ENCODE measurements at places on chromosomes 6 and 20.

- no peak for DNase-seq
Measured at GRCh38 chr6:13429406-13429753, 58.0 kb downstream of the GFOD1 start.

- no peak for DNase-seq
Measured at GRCh38 chr6:164010441-164011103, 596.1 kb downstream of the QKI start.

DNA sequence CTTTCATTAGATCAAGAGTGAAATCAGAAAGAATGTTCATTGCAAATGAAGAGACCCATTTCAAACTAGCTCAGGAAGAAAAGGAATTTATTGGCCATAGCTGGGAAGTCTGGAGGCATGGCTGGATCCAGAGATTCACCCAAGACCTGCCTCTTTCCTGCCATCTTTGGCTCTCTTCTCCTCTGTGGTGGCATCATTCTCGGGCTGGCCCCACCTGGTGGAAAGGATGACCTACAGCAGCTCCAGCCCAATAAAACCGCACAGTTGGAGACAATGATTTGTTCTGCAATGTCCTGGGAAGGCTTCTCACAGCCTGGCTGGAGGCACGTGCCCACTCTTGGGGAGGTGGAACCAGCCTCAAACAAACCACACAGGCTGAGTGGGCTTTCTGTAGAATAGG lies 18.1 kb upstream of the FERMT1 start:
- no peak for DNase-seq

DNA sequence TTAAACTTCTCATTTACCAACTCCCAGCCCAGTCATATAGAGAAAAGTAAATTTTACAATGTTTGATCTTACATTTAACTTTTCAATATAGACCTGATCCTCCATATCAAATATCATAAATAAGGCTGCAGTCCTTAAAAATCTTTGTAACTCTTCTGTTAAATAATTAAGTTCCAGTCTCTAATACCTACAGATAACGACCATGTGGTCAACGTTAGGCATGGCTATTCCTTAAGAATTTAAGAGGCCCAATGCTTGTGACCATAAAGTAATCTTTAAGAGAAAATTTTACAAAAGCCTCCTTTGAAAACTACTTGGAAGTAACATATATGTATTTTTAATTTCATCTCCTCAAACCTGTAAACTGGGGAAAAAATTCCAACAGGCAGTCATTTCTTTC lies 1.6 kb downstream of the FBXO5 start:
- no peak for DNase-seq

GRCh38 chr6:1164600-1164999 lies 147.3 kb upstream of the FOXQ1 start:
- no peak for DNase-seq

- DNase-seq, result no peak
Measured at GRCh38 chr20:53038299-53038698, 66.1 kb downstream of the TSHZ2 start.

- no peak for DNase-seq
Measured at GRCh38 chr20:37501940-37502339, 19.1 kb upstream of the NNAT start.

DNA sequence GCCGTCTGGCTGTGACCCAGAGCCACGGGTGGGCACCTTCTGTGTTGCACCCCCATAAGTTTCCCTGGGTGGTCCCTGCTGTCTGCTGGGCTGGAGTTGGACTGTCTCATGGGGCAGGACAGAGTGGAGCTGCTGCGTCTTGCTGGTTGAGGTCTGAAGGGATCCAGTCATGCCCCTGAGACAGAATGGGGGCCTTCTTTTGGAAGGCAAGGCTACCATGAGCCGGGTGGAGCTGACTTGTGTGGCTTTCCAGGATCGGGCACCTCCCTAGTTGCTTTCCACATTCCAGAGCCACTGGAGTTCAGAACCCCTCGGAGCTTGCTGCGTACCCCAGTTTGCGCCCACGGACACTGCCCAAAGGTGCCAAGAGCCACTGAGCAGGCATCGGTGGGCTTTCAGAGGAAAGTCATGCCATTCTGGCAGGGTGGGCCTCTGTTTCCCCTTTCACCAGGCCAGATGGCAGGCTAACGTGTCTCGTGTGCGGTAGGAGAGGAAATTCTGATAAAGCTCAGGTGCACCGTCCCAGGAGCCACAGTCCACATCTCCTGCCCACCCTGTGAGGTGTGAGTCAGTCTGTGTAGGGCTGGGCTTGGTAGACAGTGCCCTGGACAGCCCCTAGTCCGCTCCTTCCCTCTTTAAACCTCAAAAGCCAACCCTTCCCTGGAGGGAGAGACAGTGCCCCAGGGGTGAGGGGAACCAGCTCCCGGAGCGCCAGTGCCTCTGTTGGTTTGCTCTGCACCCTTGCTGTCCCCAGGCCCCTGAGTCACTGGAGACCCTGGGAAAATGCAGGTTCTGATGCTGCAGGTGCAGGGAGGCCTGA lies 125.3 kb downstream of the SYCP2 start:
- no peak for DNase-seq

GRCh38 chr6:84072442-84072997 lies 38.9 kb downstream of the MRAP2 start:
- DNase-seq, result no peak

GRCh38 chr6:150720774-150721233 lies 121.1 kb downstream of the PLEKHG1 start:
- DNase-seq, result no peak

DNA sequence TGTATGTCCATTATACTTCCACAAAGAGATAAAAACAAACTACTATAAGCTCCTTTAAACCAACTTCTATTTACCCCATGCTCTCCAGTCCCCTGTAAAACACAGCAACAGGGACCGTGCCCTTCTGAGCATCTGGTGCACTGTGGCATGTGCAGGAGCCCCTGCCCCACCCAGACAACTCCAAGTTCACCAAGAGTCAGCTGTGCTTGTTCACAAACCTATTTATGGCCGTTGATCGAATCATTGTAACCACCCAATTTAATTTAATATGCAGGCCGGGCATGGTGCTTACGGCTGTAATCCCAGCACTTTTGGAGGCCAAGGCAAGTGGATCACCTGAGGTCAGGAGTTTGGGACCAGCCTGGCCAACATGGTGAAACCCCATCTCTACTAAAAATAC lies 13.7 kb upstream of the BLCAP start:
- no peak for DNase-seq

GRCh38 chr20:41889844-41890224 lies 271.7 kb upstream of the CHD6 start:
- DNase-seq, result no peak

GRCh38 chr6:6227896-6228295 lies 92.6 kb downstream of the F13A1 start:
- DNase-seq, result no peak

DNA sequence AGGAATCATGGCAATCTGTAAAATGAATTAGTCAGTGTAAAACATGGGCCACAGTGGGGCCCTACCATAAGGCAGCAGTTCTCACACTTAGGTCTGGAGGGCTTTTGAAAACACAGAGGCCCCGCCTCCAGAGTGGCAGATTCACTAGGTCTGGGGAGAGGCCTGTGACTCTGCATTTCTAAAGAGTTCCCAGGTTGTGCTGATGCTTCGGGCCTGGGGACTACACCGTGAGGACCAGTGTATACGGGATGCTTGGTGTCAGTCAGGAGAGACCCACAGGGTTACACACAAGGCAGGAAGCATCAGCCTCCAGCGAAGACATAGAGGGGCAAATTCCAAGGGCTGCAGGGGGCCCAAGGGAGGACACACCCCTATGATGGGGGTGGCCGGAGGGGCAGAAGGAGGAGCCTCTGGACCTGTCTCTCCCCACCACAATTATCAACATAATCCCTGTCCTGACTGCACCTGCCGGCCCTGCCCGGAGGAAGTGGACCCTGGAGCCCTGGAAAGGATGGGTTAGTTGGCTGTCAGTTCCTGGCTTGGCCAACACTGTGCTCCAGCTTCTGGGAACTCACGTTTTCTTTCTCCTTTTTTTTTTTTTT lies 46.7 kb downstream of the FGD2 start:
- DNase-seq, result no peak

GRCh38 chr6:79713701-79714322 lies 82.7 kb downstream of the SH3BGRL2 start:
- no peak for DNase-seq

- DNase-seq, result no peak
Measured at GRCh38 chr6:132788658-132789395, 9.6 kb downstream of the SLC18B1 start.

DNA sequence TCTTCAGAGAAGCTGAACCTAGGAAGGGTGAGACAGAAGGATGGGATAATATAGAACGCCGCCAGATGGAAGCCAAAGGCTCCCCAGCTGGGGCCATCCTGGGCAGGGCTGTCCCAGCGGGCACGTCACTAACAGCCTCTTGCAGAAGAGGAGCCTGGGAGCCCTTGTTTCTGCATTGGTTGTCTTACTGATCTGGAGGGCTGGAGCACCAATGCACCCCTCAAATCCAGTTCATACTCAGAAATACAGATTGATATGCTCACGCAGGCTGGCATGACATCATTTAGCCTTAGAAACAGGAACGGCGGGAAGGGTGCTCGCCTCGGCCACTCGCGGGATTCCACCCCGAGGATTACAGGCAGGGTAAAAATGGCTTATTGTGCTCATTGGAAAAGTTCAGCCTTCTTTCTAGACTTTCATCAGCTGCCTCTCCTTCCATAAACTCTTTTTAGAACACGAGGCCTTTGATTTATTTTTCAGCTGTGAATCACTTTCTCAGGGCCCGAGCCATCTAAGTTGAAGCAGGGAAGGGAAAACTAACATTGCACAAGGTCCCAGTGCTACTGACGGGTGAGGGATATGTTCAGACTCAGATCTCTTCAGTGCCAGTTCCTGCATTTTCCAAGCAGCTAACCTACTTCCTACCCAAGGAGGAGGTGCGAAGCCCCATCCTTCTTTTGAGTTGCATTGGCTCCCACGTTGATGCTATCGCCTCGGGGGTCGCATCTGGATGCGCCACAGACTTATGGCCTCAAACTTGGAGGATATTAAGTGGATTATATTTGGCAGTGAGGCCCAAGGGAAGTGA lies 82.3 kb downstream of the GMPR start:
- DNase-seq, result no peak

GRCh38 chr6:47722194-47722593 lies 23.8 kb downstream of the ADGRF4 start:
- no peak for DNase-seq

- DNase-seq, result peak; percentile 19
Measured at GRCh38 chr6:15417811-15418210, 171.9 kb downstream of the JARID2 start.

DNA sequence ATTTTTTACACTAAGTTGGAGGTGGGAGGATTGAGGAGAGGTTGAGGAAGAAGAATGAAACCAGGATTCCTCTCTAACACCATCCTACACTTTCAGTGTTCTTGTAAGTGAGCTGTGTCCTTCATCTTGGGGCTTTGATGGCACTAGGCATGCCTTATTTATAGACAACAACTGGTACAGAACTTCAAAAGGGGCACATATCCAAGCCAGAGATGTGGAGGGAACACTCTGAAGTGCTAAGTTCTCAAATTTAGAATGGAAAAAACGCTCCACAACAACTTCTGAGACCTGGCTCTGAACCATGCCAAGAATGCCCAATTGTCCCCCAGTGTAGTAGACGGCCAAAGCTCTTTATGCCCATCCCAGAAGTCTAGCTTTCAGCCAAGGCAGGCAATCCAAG lies 16.2 kb upstream of the PKHD1 start:
- no peak for DNase-seq

DNA sequence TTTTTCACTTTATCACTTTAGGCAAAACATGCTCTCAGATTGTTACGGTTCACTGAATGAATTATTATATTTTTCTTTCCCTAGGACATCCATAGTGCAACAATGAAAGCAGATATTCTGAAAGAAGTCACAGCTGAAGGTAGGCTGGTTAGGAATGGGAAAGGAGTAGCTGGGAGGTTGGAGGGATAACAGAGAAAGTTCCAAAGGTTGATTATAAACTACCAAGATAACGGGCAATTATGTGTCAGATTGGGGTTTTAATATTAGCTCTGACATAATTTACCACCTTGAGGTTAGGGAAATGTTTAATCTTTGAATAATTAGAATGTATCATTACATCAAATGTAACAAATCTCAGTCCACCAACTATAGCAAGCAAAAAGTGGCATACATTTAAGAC lies 96.5 kb downstream of the HTR1B start:
- DNase-seq, result no peak

DNA sequence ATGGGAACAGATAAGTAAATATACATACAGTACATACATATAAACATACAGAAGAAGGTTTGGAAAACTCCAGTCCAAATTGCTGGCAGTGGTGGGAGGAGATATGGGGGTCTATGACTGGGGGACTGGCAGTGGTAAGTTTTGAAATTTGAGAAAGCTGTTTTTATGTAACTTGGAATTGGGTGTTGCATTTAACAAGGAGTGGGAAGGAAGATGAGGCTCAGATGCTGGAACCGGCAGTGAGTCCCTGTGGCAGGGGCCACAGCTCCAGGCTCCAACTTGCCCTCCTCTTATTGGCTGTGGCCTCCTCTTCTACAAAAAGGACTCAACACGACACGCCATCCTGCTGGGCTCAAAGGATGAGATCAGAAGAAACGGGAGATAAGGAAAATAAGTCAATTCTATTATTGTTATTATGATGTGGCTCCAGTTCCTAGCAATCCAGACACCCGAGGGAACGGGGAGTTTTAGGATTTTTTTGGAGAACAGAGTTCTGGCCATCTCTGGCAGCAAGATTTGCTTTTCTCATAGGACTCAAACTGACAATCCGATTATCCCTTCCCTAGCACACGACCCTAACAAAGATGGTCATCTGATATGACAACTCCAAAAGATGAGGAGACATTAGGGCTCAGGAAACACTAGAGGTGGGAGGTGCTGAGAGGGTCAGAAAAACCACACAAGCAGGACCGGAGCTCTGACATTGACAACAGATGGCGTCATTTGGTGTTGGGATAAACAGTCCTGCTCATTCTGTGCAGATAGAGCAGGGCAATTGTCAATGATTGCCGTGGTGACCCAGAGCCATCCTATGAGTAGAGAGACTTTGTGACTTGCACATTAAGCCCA lies 6.0 kb upstream of the TGM2 start:
- DNase-seq, result no peak

- DNase-seq, result no peak
Measured at GRCh38 chr6:10210052-10210451, 204.8 kb downstream of the TFAP2A start.

GRCh38 chr6:143958839-143959399 lies 49.1 kb downstream of the PLAGL1 start:
- DNase-seq, result no peak

DNA sequence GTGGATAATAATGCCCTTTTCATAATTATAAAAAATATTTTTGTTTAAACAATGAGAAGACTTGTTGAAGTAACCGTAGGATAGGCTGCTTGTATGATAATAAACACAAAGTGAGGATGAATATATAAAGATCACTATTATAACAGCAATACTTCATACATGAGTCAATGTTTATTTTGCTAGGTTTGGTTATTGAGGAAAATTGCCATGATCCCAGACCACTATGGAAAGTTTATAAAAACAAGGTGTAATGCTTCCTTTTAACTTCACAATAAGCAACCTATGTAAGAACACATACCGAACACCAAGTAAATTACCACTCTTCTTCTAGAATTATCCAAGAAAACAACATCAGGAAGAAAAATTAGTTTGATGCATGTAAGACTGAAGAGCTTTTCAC lies 495.3 kb upstream of the RNF217 start:
- DNase-seq, result no peak
